B cell (primary cell): ENCODE measurements at places on chromosomes 6 and 20. TPM values are rescaled to one million over a fixed set of nuclear protein-coding genes. Genes with fewer than 3 reads are reported as not detected.

LST1 gene
- total RNA-seq, result 7.4 and 9.5 TPM in 2 replicates

HSPA1L gene
- 2.0 and 2.4 TPM in 2 replicates for total RNA-seq

TREM1 gene
- 0.39 TPM in 1 of 2 replicates, not detected in the other for total RNA-seq

DNA sequence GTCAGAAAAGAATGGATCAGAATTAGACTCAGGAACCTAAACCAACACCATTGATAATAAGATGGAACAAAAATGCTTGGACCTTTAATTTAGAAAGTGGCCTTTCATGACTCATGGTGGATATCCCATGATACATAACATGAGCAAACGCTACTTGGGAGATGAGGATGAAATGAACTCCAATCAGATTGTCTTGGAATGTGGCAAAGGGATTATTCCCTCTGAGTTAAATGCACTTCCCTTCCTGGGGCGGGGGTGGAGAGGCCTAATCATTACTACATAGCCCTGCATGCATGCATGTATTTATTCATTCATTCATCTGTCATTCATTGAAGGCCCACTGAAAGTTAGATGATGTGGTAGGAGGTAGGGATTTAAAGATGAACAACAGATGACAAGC lies 174.0 kb downstream of the AIG1 start:
- no peak for DNase-seq

- DNase-seq, result no peak
Observed at GRCh38 chr6:31053873-31054272, 43.6 kb downstream of the MUC22 start.

GRCh38 chr6:119173249-119174084 lies 95.0 kb upstream of the FAM184A start:
- no peak for DNase-seq

DNA sequence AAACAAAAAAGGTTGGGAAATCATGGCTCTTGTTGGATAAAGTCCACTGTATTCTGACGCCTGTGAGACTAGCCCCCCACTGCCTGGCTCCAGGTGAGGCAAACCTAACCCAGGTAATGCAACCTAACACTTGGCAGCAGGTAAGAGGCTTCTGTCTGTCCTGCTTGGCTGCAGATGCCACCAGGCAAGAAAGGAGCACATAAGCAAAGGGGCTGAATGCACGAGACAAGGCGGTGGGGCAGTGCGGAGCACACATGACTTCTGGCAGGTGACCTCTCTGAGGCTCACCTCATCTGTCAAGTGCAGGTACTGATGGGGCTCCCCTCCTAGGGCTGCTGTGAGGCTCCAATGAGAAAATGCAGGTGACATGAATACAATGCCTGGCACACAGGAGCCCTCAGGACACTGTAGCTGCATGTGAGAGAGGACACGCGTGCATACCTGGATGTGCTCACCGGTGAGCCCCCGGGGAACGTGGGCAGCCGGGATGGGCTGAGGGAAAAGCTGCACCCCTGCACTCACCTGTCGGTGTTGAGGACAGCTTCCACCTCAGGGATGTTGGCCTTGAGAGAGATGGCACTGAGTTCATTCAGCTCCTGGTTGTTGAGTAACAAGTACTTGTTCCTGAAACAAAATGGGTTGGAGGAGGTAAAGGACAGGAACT lies 54.1 kb downstream of the MYH7B start:
- DNase-seq, result no peak
